Aorta (tissue), 5 donors: ENCODE measurements at places on chromosomes 12 and 14. TPM values are rescaled to one million over a fixed set of nuclear protein-coding genes. Genes with fewer than 3 reads are reported as not detected.
A peak's percentile ranks its signal among the peaks of the same experiment; 100 is the strongest.

GRCh38 chr14:28776482-28777266 is 10.1 kb downstream of the FOXG1 start:
- no peak for DNase-seq

- no peak for DNase-seq
Observed at GRCh38 chr14:61643555-61643954, 51.8 kb upstream of the HIF1A start.

GRCh38 chr14:36361210-36361853 is 40.9 kb upstream of the MBIP start:
- DNase-seq, result no peak

DNA sequence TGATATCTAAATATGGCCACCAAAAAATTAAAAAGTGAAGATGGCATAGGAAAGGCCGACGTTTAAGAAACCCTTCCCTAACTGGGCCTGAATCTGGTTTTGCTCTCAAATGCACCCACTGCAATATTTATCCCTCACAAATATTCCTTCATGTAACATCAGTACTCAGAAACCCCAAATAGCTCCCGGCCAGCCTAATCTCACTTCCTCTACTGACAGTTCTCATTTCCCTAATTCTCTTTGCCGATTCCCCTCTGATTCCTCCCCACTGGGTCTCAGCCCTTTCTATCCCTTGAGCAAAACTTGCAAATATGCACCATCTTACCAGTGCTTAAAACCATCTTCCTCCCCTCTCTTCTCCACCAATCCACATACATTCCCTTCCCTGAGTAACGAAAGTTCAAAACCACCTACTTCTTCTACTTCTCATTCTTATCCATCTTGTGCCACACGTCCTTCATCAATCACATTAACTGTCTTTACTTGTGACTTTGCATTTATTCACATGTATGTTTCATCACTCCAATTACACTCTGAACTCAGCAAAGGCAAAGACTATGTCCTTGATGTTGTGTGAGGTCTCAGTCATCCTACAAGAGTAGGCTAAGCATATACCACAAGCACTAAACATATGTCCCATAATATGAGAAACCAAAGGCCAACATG is 23.1 kb downstream of the KCNK10 start:
- DNase-seq, result no peak

GRCh38 chr12:4147031-4147481 is 126.5 kb upstream of the CCND2 start:
- no peak for DNase-seq

DNA sequence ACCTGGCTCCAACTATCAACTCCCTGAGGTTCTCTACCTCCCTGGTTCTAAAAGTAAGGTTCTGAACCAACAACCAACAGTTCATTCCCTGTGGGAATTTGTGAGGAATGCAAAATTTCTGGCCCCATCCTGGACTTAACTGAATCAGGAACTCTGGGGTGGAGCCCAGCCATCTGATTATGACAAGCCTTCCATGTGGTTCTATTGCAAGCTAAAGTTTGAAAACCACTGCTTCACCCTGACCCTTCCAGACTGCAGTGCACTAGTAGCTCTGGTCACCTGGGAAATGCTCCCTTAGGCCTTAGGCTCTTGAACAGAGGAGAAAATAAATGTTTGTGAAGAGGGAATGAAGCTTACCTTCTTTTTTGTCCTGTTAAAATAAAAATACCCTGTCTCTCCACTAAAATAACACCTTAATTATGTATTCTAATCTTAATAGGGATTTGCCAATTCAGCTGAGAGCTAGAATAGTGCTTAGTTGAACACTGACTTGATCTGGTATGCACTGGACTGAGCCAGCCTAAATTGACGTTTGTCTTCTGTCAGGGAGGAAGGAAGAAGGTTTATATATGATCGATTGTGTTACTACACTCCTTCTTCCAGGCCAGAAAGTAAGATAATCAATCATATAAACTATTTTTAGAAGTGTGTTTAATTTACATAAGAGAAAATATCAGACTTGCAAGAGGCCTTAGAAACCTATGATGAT is 39.1 kb upstream of the DDHD1 start:
- DNase-seq, result no peak

DNA sequence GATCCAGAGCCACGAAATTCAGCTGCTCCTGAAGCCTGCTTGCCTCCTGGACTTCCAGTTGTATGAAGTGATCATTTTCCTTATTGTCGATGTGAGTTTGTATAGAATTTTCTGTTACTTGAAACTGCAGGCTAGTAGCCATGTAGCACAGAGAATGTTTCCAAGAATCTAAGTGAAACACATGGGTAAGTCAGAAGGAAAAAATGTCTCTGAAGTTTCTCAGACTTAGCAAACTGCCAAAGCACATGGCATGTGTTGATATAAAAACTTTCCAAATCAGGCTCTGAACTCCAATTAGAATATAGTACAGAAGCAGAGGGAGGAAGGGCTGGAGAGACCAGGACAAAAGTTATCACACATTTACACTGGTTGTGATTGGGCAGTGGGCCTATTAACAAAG is 9.8 kb upstream of the PCNX1 start:
- DNase-seq, result no peak

GRCh38 chr12:132593938-132594358 is 16.4 kb downstream of the LRCOL1 start:
- peak; percentile 92 for DNase-seq

DNA sequence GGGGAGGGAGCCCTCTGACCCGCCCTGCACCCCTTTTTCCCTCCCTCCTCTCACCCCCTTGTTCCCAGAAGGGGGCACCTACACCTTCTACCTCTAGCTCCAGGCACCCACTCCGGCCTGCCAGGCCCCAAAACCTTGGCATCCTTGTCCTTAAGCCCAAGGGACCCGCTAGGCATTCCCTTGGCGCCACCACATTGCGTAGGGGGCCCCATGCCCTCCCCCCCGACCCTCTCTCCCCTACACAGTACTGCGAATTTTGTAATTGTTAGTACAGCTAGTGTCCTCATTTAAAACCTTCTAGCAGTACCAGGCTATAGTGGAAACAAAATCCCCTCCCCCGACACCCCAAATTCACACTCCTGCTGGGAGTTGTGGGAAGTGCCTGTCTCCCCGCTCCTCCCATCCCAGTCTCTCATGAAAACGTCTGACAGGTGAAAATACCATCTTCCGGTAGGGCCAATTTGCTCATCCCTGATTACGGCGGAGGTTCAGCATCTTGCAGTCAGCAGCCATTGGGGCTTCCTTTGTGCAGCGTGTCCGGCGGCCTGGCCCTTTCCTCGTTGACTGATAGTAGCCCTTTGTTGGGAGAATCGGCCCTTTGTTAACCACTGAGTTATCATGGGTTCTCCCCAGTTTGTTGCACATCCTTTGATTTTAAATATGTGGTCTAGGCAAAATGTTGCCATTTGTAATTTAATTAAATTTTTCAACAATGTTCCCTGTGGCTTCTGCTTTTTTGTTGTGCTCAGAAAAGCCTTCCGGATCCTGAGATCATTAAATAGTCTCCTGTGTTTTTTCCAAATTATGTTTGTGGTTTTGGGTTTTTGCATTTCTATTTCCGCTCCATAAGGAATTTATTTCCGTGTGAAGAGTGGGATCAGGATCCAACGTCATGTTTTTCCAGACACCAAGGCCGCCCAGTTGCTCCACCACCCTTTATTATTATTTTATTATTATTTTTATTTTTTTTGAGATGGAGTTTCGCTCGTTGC is 7.9 kb upstream of the CEP170B start:
- no peak for DNase-seq

DNA sequence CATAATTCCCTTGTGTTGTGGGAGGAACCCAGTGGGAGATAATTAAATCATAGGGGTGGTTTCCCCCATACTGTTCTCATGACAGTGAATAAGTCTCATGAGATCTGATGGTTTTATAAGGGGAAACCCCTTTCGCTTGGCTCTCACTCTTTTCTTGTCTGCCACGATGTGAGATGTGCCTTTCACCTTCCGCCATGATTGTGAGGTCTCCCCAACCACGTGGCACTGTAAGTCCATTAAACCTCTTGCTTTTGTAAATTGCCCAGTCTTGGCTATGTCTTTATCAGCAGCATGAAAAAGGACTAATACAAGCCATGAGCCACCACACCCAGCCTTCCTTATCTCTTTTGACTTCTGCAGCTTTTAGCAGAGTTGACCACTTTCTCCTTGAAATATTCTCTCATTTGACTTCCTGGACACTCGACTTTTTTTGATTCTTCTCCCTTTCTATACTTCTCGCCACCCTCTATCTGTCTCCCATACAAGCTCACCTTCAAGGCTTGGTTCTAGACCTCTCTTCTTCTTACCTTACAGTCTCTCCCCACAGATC is 2.3 kb downstream of the MTERF2 start:
- no peak for DNase-seq

ANP32D gene
- not detected for total RNA-seq

FSCB gene
- not detected for total RNA-seq

AVPR1A gene
- 21.3 TPM for total RNA-seq

TULP3 gene
- total RNA-seq, result 22.4 TPM
